ENCODE measurements at places on chromosomes 7 and 10.
A peak's percentile ranks its signal among the peaks of the same experiment; 100 is the strongest.

GRCh38 chr7:150732786-150733481 is 4.3 kb upstream of the GIMAP5 start:
- DNase-seq, result no peak

DNA sequence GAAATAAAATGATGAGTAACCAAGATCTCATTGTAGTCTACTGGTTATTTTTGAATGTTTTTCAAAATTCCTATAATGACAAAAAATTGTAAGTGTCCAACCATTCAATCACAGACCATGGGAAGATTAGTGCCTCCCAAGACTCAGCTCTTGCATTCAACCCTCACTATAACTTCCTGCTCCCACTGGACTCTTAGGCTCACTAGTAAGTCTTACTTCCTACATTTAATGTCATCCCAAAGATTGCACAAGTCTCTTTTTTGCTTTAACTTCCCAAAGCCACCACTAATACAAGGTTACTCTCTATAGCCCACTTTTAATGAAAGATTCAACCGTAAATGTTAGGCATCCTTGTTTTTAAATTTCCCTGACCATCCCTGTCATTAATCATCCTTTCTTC is 111.9 kb upstream of the NRBF2 start:
- no peak for DNase-seq

- DNase-seq, result no peak
Observed at GRCh38 chr7:127153315-127153714, 99.4 kb downstream of the GRM8 start.

- no peak for DNase-seq
Observed at GRCh38 chr7:2894118-2894940, 50.2 kb upstream of the GNA12 start.

DNA sequence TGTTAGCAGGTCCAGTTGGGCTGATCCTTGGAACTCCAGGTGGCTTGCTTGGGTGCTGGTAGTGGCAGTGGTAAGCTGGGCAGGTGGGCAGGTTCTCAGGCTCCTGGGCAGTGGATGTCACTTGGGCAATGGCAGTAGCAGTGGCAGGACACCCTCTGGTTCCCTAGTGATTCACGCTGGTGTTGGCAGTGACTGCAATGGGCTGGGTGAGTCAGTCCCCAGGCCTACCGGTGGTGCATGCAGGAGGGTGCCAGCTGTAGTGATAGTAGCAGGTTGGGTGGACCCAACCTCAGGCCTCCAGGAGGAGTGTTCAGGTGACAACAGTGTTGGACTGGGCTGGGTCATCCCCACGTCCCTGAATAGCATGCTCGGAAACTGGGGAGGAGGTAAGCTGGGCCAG is 189.2 kb downstream of the ZEB1 start:
- DNase-seq, result no peak

- DNase-seq, result peak; percentile 54
Observed at GRCh38 chr10:89426230-89426868, 12.0 kb downstream of the IFIT5 start.

DNA sequence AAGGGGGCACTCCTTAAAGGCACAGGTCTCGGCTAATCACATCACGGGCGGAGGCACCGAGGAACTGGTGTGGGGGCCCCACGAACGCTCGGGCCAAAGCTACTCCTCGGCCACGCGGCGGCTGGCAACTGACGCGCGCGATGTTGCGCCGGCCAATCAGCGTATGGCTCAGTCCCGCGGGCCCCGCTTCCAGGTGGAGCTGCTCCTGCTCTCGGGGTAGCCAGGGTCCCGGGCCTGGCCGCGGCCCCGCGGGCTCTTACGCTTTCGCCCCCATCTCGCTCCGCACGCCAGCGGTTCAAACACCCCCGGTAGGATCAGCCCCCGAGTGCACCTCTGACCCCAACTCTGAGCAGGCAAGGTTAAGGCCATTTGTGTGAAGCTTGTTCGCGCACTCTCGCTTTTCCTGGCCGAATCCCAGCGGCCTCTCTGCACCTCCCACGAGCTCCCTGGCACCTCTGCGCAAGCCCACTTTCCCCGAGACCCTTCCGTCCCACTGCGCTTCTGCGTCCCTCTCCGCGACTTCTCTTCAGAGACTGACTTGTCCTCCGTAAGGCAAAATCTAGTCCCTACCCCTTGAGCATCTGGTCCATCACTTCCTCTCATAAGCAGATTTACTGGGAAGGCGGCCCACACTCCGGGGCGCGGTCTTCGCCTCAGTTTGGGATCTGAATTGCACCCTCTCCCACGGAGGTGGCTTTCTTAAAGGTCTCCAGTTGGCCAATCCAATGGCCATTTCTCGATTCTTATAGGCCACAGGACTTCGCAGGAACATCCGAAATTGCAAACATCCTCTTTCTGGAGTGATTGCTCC is 200.9 kb upstream of the TBX20 start:
- DNase-seq, result no peak

DNA sequence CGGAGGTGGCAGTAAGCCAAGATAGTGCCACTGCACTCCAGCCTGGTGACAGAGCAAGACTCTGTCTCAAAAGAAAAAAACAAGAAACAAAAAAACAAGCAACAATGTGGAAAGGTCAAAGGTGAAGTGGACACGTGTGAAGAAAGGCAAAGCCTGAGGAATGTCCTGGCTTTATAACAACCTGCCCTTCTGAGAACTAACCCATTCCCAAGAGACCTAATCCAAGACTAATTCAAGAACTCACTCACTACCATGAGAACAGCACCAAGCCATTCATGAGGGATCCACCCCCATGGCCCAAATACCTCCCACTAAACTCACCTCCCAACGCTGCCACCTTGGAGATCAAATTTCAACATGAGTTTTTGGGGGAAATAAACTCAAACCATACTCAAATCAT is 47.5 kb upstream of the KIF5B start:
- no peak for DNase-seq

DNA sequence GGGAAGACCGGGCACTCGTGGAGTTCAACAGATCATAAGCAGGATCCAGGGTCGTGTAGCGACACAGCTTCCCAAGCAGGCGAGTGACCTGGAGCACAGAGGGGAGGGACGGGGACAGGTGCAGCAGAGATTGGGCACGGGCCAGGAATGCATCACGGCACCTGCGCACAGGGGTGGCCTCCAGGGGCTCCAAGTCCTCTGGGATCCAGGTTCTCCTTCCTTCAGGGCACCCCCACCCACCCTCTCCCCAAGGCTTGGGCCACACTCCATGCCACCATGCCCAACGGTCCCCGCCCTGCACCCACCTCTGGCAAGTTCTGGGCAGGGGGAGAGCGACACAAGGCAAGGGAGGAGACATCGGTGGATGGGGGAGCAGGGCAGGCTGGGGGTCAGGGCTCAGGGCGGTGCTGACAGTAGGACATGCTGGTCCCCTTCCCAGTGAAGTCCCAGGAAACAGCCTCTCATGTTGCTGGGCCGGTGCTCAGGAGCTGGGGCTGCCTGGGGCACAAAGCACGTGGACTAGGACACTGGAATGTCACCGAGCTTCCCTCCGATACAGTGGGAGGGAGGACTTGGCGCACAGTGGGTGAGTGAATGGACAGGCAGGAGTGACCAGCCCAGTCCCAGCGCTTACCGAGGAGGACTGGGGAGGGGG is 597.3 kb downstream of the PTPRN2 start:
- no peak for DNase-seq

DNA sequence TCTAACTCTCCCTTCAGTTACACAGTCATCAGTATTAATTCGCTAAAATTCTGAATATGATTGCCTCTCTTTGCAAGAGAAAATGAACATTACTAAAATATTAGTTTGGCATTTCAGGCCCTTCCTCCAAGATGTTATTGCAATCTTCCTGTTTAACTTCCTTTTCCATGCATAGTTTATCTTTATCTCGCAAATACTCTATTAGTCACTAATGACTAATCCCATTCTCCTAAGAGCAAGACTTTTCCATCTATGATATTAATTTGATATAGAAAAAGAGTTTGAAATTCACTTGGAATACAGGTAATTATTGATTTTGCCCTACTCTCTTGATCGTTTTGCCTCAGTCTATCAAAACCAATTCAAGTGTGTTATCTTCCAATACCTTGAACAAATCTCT is 41.8 kb upstream of the SEMA3A start:
- peak; percentile 47 for DNase-seq

DNA sequence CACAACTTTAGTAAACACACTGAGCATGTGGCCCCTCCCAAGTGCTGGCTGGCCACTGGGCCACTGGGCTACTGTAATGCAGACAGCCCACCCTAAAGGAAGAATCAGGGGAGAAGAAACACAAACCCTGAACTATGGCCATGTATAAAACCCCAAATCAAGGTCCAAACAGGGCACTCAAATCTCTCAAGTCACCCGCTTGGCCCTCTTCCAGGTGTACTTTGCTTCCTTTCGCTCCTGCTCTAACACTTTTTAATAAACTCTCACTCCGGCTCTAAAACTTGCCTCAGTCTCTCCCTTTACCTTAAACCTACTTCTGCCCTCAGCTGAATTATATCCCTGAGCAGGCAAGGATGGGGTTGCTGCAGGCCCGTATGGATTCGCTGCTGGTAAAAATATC is 72.6 kb downstream of the TPK1 start:
- DNase-seq, result no peak

- DNase-seq, result no peak
Observed at GRCh38 chr10:24097751-24098207, 111.2 kb upstream of the KIAA1217 start.

GRCh38 chr10:102245932-102246251 is 560 bp downstream of the GBF1 start:
- no peak for DNase-seq

GRCh38 chr10:63574011-63574410 is 52.8 kb downstream of the REEP3 start:
- DNase-seq, result no peak

GRCh38 chr7:34406848-34407530 is 251.0 kb upstream of the NPSR1 start:
- DNase-seq, result no peak

- DNase-seq, result no peak
Observed at GRCh38 chr10:1270490-1270889, 214.3 kb downstream of the WDR37 start.

DNA sequence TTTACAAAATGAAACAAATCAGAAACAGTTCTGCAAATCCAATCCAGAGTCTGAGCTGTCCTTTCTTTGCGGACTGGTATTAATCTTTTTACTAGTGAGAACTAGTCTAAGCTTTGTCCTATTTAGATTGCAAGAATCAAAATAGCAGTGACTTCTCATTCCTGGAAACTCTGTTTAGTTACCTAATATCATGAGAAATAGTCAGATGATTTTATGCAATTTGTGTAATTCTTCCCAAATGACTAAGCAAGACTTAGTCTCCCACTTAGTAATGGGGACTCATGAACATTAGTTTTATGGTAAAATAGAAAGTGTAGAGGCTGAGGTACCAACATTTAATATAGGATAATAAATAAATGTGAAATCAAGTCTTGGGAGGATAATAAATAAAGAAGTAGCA is 341.3 kb downstream of the DNAJB9 start:
- DNase-seq, result no peak

- no peak for DNase-seq
Observed at GRCh38 chr7:92609921-92610518, 19.8 kb upstream of the FAM133B start.

DNA sequence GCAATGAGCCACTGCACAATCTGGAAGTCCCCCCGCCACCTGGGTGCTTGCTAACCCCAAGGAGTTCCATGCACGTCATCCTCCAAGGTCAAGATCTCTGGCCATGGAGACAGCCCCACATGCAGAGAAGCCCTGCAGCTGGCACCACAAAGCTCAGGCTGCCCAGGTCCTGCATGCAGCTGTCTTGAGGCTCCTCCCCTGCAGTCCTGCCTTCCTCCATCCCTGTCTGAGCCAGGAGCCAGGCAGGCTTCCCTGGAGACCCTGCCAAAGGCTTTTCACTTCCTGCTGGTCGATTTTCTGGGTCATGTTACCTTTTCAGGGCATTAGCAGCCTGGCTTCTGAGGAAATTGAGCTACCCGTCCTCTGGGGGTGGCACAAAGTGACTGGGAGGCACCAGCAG is 12.5 kb upstream of the TMEM72 start:
- no peak for DNase-seq

DNA sequence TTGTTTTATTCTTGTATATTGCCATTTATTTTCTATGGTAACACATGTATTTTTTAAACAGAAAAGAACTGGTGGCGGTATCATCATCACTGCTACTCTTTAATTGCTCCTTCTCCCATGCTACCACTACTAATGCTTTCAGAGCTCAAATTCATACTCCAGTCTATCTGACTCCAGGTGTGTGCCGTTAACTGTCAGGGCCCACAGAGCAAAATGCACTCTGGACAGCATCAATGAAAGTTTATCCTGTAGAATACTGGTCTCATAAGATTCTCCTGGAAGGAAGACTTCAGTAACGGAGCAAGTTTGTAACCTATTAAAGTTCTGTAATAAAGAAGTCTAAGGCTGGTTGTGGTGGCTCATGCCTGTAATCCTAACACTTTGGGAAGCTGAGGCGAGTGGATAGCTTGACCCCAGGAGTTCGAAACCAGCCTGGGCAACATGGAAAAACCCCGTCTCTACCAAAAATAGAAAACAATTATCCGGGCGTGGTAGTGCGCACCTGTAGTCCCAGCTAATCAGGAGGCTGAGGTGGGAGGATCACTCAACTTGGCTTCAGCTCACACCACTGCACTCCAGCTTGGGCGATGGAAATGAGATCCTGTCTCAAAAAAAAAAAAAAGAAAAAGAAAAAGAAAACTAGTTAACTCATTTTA is 18.4 kb downstream of the ZNRF2 start:
- no peak for DNase-seq

GRCh38 chr7:35483568-35483967 is 211.4 kb downstream of the HERPUD2 start:
- no peak for DNase-seq

GRCh38 chr10:60141896-60142559 is 235.7 kb upstream of the CCDC6 start:
- DNase-seq, result no peak

- DNase-seq, result no peak
Observed at GRCh38 chr7:10257438-10257837, 716.2 kb upstream of the PHF14 start.

All from HFFc6 (cell line).